PC-3 (cell line): ENCODE measurements at places on chromosomes 1 and 21. TPM values are rescaled to one million over a fixed set of nuclear protein-coding genes. Genes with fewer than 3 reads are reported as not detected.

LYPD8 gene
- not detected in 2 replicates for total RNA-seq

RGS18 gene
- total RNA-seq: not detected in 2 replicates

ASTN1 gene
- not detected in 2 replicates for total RNA-seq

SPRR3 gene
- 0.51 TPM in 1 of 2 replicates, not detected in the other for total RNA-seq

TP53BP2 gene
- 24.6 and 32.0 TPM in 2 replicates for total RNA-seq

FBXO2 gene
- 13.4 and 15.3 TPM in 2 replicates for total RNA-seq

MDM4 gene
- total RNA-seq: 36.3 and 55.7 TPM in 2 replicates

DNA sequence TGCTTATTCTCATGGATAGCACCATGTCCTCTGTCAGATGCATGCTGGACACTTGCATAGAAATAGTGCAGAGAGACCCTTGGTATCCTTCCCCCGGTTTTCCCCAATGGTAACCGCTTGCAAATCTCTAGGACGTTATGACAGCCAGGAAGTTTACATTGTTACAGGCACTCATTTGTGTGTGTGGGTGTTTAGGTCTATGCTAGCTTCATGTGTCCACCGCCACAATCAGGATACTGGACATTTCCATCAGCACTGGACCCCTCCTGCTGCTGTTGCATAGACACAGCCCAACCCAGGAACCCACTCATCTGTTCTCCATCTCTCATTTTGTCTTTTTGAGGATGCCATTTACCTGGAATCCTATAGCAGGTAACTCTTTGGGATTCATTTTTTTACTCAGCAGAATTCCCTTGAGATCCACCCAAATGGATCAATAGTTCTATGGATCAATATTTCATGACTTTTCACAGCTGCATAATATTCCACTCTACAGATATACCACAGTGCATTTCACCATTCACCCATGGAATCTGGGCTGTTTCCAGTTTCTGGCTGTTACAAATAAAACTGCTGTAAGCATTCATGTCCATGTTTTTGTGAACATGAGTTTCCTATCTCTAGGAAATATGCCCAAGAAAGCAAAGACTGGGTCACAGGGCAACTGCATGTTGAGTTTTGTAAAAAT is 6.6 kb upstream of the WNT9A start:
- H3K27me3 ChIP-seq: no peaks in the 10 kb centered on the region
- no peaks in the 10 kb centered on the region for H3K36me3 ChIP-seq
- peaks cover 11% of the 10 kb centered on the region for H3K4me1 ChIP-seq

GRCh38 chr1:218254296-218254946 is 30.7 kb upstream of the RRP15 start:
- no peaks in the 10 kb centered on the region for H3K4me1 ChIP-seq
- H3K27ac ChIP-seq: no peak overlapping the region
- H3K36me3 ChIP-seq: no peaks in the 10 kb centered on the region
- no peak for DNase-seq

DNA sequence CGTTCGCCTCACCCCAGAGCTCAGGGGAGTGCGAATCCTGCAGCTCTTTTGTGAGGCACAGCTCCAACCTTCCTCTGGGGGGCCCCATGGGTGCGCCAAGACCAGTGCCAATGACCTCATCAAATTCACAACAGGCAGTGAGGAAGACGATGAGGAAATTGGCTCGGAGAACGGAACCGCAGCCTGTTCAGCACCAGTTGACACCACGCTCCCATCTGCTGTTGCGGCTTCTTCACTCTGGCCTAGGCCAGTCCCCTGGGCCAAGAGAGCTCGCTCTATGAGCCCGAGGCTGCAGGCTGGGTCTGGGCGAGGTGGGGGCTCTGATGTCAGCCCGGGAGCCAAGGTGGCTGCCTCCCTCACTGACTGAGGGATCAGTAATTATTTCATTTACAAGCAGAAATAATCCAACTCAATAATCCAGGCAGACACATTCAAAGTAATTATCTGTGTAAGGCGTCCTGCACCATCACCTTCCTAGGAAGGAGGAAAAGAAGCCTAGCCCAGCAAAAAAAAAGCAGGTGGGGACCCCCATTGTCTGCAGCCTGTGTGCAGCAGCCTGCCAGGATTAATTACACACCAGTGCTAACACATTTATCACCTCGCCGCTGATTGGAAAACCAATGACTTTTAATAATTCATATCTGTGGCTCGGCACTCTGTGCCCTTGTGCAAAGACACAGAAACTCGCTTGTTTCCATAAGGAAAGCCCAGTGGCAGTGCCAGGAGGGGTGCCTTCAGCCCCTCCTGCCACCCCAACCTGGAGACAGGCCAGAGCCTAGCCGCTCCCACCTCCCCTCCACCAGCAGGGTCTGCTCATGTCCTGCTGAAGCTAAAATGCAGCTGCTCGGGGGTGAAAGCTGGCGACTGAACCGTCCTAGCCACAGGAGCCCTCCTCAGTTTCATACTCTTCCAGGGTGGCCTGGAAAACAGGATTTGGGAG is 1.9 kb downstream of the PLEKHA6 start:
- peaks cover 5% of the 10 kb centered on the region; the same call in 1 of the 2 replicates for H3K36me3 ChIP-seq
- no peaks in the 10 kb centered on the region for H3K4me1 ChIP-seq
- no peak overlapping the region for H3K4me3 ChIP-seq
- H3K27me3 ChIP-seq: no peaks in the 10 kb centered on the region
- DNase-seq: no peak

GRCh38 chr1:74650561-74650960 is 23.0 kb downstream of the ERICH3 start:
- peak; percentile 79 for DNase-seq
- H3K4me3 ChIP-seq: peak overlapping the region; percentile 10; the same call in 1 of the 2 replicates
- peaks cover 51% of the 10 kb centered on the region for H3K4me1 ChIP-seq
- H3K36me3 ChIP-seq: no peaks in the 10 kb centered on the region

DNA sequence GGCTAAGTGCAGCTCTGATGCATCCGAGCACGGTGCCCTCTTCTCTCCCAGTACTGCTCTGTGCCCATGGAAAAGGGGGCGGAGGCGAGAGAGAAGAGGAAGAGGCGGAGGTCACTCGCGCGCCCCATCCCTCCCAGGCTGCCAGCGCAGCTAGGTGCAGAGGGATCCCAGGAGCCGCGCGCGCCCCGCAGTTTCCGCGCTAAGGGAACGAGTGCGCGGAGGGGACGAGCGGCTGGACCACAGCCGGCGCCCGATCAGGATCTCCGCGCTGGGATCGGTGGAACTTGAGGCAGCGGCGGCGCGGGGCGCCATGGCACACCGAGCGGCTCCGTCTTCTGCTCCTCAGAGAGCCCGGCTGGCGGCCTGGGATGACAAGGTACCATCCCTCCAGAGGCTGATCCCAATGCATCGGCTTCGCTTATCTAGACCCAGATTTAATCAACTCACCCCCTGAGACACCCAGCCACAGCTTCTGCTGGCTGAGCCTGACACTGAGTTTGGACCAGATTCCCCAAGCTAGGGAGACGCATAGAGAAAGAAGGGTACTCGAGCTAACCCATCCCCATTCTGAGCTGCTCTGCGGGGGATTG is at the start of gene PTGFR:
TSS of gene PTGFR (plus strand) at position 114 of the 590 bp plus-strand sequence. CDS start 1,770 bp downstream, outside the sequence.
- peaks cover 14% of the 10 kb centered on the region; the same call in 1 of the 2 replicates for H3K4me1 ChIP-seq
- H3K4me3 ChIP-seq: peak within 1 kb of the TSS; percentile 78
- H3K36me3 ChIP-seq: no peaks in the 10 kb centered on the region
- no peaks in the 10 kb centered on the region for H3K27me3 ChIP-seq
- peak; percentile 43 for DNase-seq

DNA sequence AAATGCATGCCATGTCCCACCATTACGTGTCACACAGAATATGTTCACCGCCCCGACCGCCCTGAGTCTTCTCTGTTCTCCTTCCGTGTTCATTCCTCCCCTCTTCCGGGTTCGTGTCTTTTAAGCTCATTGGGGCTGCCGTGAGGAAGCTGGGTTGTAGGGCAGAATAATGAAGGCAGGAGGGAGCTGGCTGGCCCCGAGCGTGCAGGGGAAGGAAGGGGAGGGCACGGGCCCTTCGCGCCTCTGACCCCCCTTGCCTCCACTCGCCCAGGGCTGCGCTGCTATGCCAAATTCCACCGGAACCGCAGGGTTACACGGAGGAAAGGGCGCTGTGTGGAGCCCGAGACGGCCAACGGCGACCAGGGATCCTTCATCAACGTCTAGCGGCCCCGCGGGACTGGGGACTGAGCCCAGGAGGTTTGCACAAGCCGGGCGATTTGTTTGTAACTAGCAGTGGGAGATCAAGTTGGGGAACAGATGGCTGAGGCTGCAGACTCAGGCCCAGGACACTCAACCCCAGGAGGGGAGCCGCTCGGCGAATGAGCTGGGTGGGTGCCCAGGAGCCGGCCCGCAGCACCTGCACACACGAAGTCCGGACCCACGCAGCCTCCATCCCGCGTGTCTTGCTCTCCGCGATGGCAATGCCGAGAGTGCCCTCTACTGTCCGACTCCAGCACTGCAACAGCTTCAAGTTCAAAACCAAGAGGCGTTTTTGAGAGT is 16.5 kb upstream of the AGTRAP start:
- 0 out of 2 replicates have a peak, but pooled peaks cover 3% of the 10 kb centered on the region for H3K27me3 ChIP-seq
- peak; percentile 69 for DNase-seq
- H3K27ac ChIP-seq: no peak overlapping the region
- H3K36me3 ChIP-seq: no peaks in the 10 kb centered on the region

DNA sequence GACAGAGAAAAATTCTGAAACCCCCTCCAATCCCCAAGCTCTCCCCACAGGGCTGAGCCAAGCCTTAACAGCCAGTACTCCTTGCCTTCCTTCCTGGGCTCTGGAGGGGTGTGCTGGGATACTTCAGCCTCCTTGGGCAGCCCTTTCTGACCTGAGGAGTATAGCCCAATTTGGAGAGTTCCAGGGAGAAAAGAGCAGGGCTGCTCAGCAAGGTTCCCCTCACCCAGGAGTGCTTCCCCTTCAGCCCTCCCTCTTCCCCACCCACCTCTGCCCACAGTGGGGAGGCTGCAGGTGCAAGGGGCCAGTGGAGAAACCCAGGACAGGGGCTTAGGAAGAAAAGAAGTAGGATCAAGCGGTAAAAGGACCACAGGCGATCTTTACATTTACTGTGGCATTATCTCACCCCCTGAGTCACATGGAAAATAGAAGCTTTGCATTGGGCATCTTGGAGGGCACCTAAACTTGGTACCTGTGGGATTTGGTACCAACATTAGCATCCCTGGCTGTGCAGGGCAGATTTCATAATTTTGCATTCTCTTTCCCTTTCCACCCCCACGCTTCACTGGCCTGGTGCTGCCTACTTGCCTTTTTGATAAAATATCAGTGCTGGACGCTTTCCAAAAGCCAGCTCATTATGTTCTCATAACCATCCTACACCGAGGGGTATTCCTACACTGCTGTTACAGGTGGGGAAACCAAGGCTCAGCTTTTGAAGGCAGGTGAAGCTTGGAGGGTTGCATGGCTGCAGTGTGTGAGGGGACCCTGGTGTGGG is 2.8 kb upstream of the ADORA1 start:
- no peak overlapping the region for H3K27ac ChIP-seq
- H3K4me1 ChIP-seq: no peaks in the 10 kb centered on the region
- DNase-seq: peak; percentile 68
- no peak overlapping the region for H3K4me3 ChIP-seq

GRCh38 chr21:39007532-39007931 is 175.7 kb downstream of the PSMG1 start:
- H3K27me3 ChIP-seq: no peaks in the 10 kb centered on the region
- DNase-seq: peak; percentile 40
- no peaks in the 10 kb centered on the region for H3K36me3 ChIP-seq
- no peak overlapping the region for H3K4me3 ChIP-seq
- H3K27ac ChIP-seq: no peak overlapping the region
- H3K4me1 ChIP-seq: no peaks in the 10 kb centered on the region

- H3K27ac ChIP-seq: no peak overlapping the region
- no peaks in the 10 kb centered on the region for H3K36me3 ChIP-seq
- no peaks in the 10 kb centered on the region for H3K4me1 ChIP-seq
- peaks cover 59% of the 10 kb centered on the region for H3K27me3 ChIP-seq
- H3K4me3 ChIP-seq: no peak overlapping the region
Observed at GRCh38 chr1:176552217-176552991, 89.4 kb downstream of the PAPPA2 start.

DNA sequence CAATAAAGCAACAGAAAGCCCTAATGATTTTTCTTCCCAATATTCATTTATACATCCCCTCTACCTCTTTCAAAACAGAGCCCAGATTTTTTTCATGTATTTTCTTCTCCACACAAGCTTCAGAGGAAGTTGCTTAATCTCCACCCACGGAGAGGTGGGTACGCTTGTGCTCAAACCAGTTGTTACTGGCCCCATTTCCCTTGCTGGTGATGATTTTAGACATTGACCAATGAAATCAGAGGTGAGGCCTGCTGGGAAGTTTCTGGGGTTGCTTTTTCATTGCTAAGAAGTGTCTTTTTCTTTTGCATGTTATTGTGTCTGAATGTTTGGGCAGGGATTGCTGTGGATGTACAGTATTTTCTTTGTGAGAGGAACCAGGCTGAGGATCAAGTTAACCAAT is 448.1 kb upstream of the B3GALT2 start:
- H3K36me3 ChIP-seq: no peaks in the 10 kb centered on the region
- no peak overlapping the region for H3K27ac ChIP-seq
- no peaks in the 10 kb centered on the region for H3K4me1 ChIP-seq

DNA sequence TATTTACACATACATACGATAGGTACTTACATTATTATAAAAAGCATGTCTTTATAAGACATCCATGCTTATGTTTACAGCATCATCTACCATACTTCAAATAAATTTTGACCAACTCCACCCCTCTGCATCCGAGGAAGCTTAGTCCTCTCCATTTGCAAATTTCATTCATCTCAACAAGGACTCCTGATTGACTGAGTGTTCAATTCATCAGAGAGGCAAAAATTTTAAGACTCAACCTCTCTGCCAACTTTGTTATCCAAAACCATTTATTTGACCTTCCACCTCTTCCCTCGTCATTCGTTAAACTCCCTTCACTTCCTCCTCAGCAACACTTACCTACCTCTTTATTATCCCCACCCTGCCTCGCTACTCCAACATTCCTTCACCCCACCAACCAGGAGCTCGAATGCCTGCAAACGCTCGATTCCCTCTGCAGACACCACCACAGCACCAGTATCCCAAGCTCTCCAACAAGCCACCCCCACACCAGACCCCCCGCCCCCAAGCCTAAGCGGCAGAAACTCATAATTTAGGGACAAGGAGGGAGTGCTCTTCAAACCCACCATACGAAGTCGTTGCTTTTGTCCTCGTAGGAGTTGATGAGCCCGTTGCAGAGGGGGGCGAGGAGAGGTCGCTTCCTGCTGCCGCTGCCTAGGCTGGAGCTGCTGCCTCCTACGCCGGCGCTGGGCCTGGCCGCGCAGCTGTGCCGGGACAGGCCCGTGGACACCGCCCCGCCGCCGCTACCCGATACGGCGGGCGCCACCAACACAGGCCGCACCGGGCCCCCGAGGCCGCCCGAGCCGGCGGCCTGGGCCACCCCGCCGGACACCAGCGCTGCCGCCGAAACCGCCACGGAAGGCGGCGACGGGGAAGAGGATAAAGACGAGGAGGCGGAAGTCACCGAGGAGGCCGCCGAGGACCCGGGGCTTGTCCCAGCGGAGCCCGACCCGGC is 803 bp downstream of the COP1 start:
- H3K27me3 ChIP-seq: no peaks in the 10 kb centered on the region
- DNase-seq: peak; percentile 6
- H3K36me3 ChIP-seq: no peaks in the 10 kb centered on the region

DNA sequence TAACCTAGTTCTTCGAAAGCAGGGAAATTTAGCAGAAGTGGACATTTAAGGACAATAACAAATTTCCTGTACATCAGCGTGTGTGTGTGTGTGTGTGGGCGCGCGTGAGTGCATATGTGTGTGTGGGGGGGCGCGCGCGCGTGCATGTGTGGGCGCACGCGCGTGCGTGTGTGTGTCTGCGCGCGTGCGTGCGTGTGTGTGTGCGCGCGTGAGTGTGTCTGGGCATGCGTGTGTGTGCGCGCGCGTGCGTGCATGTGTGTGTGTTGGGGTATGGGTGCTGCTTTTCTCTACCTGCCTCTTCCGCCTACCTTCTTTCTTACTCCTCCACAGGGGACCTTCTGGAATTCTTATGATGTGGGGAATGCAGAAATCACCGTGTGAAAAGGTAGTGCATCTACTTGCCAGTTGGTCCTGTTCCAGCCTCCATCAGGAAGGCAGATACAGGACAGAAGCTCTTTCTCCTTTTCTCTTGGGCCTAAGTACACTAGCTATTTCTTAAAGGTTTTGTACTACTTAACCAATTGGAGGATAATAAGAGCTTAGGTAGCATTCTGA is 165.4 kb upstream of the KCNK2 start:
- H3K4me1 ChIP-seq: no peaks in the 10 kb centered on the region
- H3K4me3 ChIP-seq: no peak overlapping the region
- H3K36me3 ChIP-seq: no peaks in the 10 kb centered on the region
- DNase-seq: no peak
